AG20443 (cell line): ENCODE measurements at places on chromosomes 6 and 20.

- no peak for DNase-seq
These were observed 18.0 kb downstream of the TFEB start for GRCh38 chr6:41717392-41717736.

GRCh38 chr6:157982563-157983405 lies 1.1 kb downstream of the SYNJ2 start:
- DNase-seq, result peak; percentile 60

- DNase-seq, result peak; percentile 92
These were observed at the start of gene SYNCRIP for GRCh38 chr6:85642774-85643536. Gene SYNCRIP (minus strand): TSS chr6:85642886. CDS start chr6:85641439, 1,447 bp downstream.

- no peak for DNase-seq
These were observed 118.1 kb downstream of the FAM120B start for GRCh38 chr6:170424604-170425126.

DNA sequence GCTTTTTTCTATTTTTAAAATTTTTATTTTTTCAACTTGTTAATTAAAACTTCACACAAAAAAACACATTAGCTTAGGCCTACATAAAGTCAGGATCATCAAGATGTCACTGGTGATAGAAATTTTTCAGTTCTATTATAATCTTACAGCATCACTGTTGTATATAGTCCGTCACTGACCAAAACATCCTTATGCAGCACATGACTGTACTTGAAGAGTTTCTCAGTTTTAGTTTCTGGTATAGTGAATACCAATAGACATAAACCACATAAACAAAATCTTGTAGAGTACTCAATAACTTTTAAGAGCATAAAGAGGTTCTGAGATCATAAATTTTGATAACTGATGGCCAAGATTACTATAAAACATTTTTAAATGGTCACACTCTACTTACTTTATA lies 71.8 kb downstream of the ASCC3 start:
- no peak for DNase-seq

GRCh38 chr6:15073883-15074465 lies 171.9 kb upstream of the JARID2 start:
- DNase-seq, result no peak

DNA sequence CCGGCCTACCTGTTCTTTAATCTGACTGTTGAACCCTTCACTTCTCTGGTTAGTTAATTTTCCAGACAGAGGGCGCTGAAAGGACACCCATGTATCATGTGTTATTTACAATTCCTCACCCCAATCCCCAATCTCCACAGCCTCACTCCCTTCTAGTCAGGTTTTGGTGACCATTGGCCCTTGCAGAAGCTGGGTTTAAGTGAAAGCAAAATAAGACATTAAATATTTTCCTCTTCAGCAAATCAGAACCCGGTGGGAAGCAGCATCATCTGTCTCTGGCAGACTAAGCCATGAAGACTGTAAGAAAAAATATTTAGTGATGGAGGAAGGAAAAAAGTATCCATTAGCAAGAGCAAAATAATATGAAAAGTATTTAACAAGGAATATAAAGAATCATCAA lies 9.4 kb upstream of the HLA-DQA1 start:
- DNase-seq, result peak; percentile 24

GRCh38 chr20:23303325-23304102 lies 47.1 kb upstream of the NXT1 start:
- DNase-seq, result no peak

DNA sequence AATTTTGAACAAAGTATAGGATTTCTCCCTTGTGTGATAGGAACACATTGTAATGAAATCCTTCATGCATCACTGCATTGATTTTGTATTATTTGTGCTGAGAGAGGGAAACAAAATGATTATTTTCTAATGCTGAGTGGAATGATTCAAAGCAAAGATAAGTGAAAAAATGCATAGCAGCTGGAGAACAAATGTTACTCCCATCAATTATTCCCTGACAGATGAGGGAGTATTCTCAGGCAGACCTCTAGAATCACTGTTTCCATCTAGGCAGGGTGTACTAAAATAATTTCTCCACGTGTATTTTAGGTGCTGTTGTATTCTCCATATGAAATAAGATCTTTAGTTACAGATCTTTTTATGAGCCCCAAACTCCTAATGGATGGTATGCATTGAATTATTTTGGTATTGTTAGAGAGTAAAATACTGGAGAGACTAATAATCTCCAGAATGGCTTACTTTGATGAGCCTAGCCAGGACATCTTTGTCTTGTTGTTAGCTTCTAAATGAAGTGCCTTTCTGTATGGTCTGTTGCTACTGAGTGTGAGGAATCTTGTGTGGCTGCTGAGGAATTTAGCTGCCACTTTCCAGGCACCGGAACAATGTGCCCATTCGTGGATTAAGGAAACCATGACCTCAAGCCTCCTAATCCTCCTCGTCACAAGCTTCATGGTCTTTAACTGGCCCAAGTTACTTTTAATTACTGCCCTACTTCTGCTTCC lies 39.6 kb downstream of the RNF217 start:
- peak; percentile 38 for DNase-seq

- no peak for DNase-seq
These were observed 19.5 kb downstream of the NHLRC1 start for GRCh38 chr6:18102783-18103509.

DNA sequence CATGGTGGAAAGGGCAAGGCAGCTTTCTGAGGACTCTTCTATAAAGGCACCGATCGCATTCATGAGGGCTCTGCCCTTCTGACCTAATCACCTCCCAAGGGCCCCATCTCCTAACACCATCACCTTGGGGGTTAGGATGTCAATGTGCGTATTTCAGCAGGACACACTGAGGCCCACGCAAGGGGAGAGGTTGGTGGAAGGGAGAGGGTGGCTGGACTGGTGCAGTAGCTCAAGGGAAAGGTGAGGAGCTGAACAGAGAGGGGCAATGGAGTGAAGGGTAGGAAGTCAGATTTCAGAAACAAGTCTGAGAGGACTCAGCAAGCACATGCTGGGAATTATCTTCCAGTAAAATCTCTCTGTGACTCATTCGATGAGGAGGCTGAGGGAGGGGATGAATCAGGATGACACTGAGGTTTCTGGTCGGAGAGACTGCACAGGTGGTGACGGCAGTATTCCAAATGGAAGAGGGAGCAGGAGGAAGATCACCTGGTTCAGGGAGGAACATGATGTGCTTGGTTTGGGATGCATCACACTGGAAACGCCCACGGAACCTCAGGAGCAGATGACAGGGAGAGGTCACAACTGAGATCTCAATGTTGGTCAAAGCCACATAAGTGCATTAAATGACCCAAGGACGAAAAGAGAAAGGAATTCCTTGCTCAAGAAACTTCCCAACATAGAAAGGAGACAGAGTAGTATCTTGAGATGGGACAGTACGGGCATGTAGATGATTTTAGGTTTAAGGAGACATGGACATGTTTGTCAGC lies 67.1 kb downstream of the TFAP2A start:
- DNase-seq, result peak; percentile 55

DNA sequence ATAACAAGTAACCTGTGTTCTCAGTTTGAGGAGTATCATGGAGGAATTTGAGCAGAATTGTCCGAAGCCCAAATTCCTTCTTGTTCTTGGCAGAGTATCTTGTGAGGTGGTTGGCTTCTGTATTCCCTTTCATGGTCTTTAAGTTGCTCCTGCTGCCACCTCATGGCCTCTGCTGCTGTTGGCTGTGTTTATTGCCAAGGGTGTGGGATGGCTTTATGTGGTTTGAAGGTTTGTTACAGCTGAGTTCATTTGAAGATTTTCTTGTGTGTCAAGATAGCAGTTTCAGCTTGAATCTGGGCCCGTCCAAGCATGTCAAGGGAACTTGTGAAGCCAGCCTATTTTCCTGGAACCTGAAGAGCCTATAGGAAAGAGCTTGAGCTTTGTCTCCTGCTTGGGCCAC lies 20.2 kb upstream of the TTK start:
- DNase-seq, result peak; percentile 16

DNA sequence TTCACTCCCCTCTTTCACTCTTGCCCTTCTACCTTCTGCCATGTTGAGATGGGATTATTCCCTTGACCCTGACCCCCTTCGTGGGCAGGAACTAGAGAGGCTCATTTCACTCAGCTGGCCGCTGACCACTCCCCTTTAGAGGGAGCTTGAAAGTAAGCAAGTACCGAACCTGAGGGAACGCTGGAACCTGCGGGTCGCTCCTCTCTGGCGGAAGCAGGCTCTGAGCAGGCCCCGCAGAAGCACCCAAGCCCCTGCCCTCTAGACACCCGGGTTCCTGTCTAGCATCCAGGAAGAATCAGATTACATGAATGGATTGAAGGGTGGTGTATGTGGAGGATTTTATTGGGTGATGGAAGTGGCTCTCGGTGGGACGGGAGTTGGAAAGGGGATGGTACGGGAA lies 11.9 kb upstream of the MYCT1 start:
- no peak for DNase-seq

- DNase-seq, result no peak
These were observed 37.0 kb downstream of the CDKAL1 start for GRCh38 chr6:20571261-20571660.

DNA sequence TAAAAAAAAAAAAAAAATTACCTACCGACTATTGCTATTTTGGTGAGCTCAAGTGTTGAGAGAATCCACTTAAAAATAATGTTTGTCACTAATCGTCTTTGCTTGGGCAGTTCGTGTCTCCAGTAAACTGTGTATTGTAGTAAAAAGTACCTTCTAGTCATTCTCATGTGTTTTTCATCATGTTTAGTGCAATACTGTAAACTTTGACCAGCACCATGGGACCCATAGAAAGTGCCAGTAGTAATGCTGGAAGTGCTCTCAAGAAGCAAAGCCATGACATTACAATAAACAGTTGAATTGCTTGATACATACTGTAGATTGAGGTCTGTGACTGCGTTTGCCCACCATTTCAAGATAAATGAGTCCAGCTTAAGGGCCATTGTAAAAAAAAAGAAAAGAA lies 395.2 kb downstream of the BCKDHB start:
- no peak for DNase-seq

- DNase-seq, result peak; percentile 77
These were observed 9.8 kb downstream of the PGM3 start for GRCh38 chr6:83183082-83183828.

DNA sequence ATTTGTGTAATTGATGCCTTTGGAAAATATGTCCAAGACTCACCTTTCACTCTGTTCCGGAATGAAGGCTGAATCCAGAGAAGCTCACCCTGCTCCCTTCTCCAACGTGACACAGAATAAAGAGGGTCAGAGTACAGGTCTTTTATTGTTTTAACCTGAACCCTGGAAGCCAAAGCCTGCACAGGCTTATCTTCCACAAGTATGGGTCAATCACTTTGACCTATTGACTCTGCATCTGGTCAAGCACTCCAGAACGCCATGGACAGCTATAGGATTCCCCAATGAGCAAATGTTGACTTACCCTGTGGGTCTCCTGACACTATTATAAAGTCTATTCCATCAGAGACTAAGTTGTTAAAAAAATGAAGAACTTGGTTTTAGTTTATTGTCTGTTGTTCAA lies 158.4 kb upstream of the MYLIP start:
- DNase-seq, result no peak

DNA sequence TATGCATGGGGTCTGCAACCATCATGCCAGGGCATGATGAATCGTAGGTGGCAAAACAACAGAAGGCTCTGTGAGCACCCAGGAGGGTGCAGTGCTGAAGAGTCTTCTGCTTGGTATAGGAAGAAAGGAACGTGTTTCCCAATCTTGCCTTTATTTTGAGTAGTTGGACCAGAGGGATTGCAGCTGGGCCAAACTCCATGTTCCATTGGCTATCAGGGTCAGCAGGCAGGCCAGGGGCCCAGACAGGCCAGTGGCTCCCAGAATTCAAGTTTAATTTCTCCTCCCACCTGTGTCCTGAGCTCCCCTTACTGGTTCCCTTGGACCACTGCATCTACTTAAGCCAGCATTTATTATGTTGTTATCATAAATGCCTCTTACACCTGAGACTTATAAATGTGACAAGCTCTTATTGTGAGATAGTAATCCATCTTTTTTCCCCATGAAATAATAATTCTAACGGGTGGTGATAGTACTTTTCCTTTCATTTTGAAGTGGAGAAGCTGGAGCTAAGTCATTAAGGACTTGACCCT lies 918 bp upstream of the TRIM38 start:
- DNase-seq, result no peak

DNA sequence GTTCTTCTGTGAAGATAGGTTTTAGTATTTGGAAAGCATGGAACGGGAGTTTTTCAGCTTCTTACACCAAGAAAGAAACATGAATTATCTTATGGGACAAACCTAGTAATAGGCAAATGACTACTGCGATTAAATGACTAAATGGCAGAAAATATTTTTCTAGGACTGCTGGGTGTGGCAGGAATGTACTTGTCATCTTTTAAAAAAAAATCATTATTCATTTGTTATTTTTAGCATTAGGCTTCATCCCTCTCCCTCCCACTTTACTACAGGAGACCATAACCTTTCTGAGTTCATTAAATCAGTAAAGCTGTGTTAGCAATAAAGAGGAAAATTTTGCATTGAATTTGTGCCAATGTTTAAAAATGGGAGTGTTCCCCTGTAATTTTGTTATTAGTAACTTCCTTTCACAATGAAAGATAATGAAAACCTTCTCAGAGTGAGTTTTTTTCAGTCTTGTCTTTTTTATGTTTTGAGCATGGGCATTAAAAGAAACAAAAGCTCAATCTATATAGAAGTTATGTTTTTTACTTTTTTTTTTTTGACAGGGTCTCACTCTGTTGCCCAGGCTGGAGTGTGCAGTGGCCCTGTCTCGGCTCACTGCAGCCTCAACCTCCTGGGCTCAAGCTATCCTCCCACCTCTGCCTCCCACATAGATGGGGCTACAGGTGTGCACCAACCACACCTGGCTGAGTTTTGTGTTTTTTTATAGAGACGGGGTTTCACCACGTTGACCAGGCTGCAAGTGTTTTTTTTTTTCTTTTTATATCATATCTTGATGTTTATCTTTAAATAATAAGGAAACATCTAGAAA lies 105.6 kb upstream of the CLDN20 start:
- DNase-seq, result peak; percentile 58

GRCh38 chr20:3000852-3001523 lies 42.4 kb upstream of the GNRH2 start:
- peak; percentile 35 for DNase-seq

DNA sequence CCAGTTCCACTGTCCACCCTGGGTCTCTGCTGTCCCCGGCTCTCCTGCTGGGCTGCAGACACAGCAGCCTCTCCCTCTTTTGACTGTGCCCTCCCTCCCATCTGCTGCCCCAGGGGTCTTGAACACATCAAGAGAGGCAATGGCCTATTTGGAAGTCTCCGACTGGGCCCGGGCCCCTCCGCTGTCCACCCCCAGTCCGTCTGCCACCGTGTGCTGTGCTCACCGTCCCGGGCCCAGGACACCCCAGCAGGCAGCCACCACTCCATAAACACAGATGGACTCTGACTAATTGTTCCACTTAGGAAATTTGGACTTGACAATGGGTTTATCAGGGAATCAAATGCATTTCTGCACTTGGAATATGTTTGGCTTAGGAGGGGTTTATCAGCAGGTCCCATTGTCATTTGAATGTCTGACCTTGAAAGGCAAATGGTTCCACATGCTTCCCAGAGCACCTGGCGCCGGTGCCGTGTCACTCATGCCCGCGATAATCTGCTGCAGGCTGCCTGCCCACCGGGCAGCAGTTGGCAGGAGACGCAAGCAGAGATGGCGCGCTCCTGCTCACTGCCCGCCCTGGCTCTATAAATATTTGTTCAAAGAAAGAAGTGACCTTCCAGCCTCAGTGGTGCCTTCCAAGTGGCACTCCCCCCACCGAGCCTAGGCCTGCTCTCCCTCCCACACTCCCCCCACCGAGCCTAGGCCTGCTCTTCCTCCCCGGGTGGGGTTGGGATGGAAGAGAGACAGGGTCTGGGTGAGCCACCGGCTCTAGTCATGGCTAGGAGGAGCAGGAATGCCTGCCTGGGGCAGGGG lies 18.8 kb upstream of the FRMD1 start:
- no peak for DNase-seq
